ENCODE measurements at places on chromosomes 3 and 15.

GRCh38 chr15:32923176-32923575 is 205.4 kb downstream of the GREM1 start:
- DNase-seq, result no peak

DNA sequence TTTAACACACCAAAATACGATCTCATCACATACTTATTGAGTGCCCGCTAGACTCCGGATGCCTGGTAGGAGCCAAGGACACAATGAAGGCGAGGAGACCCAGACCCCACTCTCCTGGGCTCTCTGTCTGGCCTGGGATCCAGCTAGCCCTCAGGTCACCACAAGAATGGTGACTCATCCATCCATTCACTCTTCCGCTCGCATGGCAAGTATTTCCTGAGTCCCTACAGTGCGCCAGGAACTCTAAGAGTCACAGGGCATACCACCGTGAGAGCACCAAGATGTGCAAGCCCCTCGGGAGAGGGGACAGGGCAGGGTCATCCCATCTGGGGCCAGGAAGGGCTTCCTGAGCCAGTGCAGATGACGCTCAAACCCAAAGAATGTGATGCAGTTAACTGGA is 101.6 kb upstream of the PRR20G start:
- no peak for DNase-seq

DNA sequence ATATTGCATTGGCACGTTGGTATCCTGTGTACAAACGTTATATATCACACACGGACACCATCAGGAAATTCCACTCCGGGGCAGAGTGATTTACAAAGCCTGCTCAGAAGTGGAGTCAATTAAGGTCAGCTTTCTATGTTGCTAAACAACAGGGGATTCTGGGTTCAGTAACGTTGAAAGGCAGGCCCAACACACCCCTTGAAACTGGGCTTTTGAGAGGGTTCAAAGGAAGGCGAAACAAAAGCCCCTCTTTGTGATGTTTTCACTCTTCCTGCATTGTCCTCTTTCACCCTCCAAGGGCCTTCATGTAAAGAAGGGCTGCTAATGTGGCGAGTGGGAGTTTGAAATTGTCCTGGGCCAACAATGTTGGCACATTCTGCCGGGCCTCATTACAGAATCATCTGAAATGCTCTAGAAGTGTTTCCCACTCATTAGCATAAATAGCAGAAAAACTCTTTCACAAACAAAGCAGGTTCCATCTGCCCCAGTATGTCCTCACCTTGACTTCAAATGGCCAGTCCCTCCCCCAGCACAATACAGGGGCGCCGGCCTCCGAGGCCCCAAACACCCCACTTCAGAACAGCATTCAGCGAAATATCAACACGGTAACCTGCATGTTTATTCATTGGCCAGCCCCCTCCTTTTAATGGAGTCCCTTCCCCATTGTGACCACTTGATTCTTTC is 76.4 kb downstream of the HES1 start:
- DNase-seq, result no peak

- DNase-seq, result no peak
Measured at GRCh38 chr15:27220199-27220598, 249.2 kb downstream of the GABRG3 start.

GRCh38 chr3:8552223-8552762 is 50.7 kb downstream of the LMCD1 start:
- DNase-seq, result no peak

DNA sequence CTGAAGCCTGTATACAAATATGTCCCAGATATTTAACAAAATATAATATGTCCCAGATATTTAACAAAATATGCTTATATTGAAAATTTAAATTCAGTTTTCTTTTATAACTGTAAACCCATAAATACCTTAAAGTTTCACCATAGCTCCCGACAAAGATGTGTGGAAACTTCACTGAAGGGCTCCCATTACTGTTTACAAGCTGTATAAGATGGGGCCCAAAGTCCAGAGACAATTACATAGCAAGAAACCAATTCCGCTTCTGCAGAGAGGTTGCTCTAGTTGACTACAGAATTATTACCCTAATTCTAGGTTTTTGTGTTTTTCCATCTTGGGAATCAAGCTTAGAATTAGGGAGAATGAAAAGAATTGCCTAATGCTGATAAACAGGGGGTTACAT is 102.6 kb upstream of the EPHA6 start:
- DNase-seq, result no peak

DNA sequence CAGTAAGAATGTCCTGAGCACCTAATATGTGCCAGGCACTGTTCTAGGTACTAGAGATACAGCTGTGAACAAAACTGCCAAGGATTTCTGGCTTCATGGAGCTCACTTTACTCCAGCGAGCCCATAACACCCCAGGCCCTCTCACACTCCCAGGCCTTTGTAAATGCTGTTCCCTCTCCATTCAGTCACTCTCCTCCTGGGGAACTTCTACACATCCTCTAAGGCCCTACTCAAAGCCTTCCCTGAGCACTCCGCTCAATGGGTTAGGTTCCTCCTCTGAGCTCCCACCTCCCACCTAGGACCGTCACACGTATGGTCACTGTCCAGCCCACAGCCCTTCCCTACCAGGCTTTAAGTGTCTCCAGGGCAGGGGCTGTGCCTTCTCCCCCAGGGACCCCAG is 27.2 kb downstream of the SEMA7A start:
- no peak for DNase-seq

DNA sequence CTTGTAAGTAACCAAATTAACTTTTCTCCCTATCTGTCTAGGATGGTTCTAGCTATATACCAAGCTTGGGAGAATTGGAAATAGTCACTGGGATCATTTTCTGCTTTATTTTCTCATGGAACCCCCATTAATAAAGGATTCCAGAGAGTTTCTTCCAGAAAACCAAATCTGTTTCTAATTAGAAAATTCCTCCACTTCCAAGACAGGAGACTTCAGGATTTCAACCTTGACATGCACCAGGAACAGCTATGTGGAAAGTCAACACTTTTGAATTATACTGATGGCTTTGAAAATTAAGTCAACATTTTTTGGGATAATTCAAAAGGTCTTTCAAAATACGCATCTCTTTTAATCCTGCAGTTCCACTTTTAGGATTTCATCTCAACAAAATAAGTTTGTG is 138.3 kb downstream of the MEX3B start:
- DNase-seq, result no peak

GRCh38 chr3:158267015-158267414 is 157.1 kb downstream of the RSRC1 start:
- no peak for DNase-seq

DNA sequence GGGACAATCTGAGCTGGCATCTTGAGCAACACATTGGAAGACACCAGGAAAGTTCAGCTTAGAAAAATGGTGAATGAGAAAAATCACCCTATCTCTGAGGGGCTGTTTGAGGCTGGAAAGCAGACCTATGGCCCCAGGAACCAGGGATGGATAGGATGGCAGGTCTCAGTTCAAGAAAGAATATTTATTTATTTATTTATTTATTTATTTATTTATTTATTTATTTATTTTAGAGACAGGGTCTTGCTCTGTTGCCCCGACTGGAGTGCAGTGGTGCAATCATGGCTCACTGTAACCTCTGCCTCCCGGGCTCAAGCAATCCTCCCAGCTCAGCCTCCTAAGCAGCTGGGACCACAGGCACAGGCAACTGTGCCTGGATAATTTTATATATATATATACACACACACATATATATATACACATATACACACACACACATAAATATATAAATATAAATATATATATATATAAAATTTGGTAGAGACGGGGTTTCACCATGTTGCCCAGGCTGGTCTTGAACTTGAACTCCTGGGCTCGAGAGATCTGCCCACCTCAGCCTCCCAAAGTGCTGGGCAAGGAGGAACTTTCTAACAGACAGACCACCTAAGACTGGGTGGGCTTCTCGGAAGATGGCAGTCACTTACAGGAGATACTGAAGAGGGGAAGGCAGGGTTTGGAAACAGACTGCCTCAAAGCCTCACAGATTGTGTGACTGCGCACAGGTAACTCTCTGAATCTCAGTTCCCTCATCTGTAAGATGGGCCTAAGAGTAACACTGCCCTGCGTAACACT is 29.7 kb downstream of the CCDC13 start:
- DNase-seq, result no peak

- no peak for DNase-seq
Measured at GRCh38 chr3:193490580-193490979, 64.1 kb downstream of the ATP13A4 start.

GRCh38 chr15:85318732-85319076 is 61.7 kb upstream of the AKAP13 start:
- no peak for DNase-seq

GRCh38 chr3:52429779-52430415 is 15.0 kb downstream of the SEMA3G start:
- no peak for DNase-seq

DNA sequence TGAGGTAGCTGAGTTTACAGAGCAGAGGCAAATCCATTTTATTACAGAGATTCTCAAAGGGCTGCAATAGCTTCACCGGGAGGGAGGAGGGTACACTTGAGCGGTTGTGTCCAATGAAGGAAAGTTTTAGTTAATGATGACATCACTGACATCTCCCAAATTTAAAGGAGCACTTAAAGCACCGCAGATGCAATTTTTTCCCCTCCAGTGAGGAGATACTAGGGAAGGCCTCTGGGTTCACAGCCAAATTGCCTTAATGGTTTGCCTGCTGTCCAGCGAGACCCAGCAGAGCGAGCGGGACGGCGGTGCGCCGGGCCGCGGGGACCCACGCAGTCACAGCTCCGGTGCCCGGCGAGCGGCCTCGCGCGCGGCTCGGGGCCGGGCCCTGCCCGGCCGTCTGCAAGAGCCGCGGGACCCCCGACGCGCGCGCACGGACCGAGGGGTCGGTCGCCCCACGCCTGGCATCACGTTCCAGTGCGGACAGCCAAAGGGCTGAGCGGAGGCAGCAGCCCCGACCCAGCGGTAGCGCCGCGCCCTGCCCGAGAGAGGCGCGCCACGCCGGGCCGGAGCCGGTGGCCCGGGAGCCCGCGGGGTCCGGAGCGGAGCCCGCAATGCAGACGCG is 160.5 kb upstream of the CHRNA7 start:
- DNase-seq, result no peak

DNA sequence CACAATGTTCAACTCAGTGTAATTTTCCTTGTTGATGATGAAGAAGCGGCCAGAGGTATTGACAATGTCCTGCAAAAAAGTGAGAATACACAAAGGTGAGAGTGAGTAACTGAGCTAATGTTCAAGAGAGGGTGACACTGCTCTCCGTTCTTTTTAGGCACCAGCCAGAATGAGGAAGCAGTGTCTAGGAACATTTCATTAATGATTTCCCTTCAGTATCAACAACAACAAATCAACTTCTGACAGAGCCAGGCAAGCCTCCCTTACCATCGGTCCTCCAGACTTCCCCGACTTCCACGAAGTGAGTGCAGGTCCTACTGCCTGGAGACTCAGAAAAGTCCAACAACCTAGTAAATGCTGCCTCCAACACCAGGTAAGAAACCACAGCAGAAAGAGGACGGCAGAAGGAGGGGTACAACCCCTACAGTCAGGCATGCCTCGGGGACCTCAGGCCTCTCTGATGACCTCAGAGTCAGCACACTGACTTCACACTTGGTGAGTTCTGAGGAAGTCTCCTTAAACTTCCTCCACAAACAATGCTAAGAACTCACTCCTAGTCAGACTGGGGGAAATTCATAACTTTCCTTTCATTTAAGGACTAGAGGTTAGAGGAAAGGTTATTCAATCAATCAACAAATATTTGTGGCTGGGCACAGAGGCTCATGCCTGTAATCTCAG is 62.7 kb downstream of the NPTN start:
- no peak for DNase-seq

- no peak for DNase-seq
Measured at GRCh38 chr15:27878841-27879240, 220.3 kb downstream of the OCA2 start.

- no peak for DNase-seq
Measured at GRCh38 chr3:107426223-107426622, 49.0 kb downstream of the CCDC54 start.

DNA sequence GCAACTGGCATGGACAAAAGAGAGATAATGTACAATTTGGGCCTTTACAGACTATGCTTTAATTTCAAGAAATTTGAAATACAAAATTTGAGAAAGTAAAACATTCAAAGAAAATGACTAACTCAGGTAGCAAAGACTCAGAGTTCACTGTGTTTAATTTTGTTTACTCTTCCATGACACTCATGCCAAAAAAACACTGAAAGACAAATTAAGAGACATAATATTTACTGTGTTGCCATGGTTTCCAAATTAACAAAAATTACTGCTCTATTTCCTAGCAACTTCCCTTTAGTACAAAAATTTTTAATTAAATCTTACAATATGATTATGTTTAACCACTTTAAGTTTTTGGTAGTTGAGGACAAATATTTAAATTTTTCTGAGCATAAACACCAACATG is 29.6 kb downstream of the LRRFIP2 start:
- no peak for DNase-seq

DNA sequence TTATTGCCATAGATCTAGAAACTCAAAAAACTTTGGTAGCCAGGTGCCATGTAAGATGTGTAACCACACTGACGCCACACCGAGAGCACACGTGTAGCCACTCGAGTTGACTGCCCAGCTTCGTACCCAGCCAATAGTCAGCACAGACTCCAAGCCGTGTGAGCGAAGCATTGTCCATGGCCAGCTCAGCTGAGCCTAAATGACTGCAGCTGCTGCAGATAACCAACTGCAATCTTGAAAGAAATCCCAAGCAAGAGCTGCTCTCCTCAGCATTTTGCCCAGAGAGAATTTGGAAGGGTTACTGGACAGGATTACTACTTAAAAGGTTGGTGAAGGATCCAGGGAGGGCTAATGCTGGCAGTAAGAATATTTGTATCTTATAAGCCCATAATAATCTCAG is 193.0 kb upstream of the THRB start:
- no peak for DNase-seq

GRCh38 chr15:89805241-89806209 is 9.1 kb downstream of the ANPEP start:
- no peak for DNase-seq

- DNase-seq, result no peak
Measured at GRCh38 chr3:57141719-57142410, 23.3 kb downstream of the IL17RD start.

- DNase-seq, result no peak
Measured at GRCh38 chr3:155035553-155035952, 44.6 kb upstream of the MME start.

DNA sequence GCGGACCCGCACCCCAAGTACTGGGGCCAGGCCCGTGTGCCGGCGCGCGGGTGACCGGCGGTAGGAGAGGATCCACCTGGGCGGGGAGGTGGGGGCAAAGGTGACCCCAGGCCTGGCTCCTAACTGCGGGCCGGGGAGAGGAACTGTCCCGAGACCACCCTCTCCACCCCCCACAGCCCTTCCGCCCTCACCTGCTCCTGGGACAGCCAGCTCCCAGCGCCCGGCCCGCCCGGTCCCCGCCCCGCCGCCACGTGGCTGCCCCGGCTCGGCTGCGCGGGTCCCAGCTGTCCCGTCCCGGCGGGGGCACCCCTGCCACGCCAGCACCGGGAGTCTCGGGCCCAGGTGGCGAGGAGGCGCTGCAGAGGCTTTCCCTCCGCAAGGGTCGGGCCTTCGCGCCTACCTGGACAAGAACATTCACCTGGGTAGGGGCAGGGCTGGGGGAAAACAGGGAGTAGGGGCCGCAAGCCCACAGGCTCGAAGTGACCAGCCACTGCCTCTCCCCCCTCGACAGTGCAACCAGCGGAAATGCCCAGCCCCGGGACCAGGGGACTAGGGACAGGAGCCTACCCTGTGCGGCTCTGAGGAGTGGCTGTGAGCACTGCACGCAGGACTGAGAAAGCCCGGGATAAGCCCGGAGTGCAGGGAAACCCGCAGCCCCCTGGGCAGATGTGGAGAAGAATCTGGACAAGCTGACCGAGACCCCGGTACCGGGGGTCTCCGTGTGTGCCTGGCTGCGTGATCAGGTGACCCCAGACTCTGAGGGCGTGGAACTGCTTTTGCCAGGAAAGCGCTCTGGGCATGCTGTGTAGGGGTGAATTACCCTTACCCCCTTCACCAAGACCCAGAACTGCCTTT is at the start of gene SLC12A8:
Gene SLC12A8 (minus strand): TSS at position 240 of the 855 bp plus-strand sequence. CDS start 1,399 bp downstream, outside the sequence.
- DNase-seq, result peak; percentile 10

Data from stimulated activated CD4-positive, alpha-beta T cell treated with anti-CD3 and anti-CD28 coated beads, Interleukin-4, amount 100 ng/mL, for 1 hour (primary cell).